ENCODE measurements at places on chromosomes 11 and 22.
A peak's percentile ranks its signal among the peaks of the same experiment; 100 is the strongest.

DNA sequence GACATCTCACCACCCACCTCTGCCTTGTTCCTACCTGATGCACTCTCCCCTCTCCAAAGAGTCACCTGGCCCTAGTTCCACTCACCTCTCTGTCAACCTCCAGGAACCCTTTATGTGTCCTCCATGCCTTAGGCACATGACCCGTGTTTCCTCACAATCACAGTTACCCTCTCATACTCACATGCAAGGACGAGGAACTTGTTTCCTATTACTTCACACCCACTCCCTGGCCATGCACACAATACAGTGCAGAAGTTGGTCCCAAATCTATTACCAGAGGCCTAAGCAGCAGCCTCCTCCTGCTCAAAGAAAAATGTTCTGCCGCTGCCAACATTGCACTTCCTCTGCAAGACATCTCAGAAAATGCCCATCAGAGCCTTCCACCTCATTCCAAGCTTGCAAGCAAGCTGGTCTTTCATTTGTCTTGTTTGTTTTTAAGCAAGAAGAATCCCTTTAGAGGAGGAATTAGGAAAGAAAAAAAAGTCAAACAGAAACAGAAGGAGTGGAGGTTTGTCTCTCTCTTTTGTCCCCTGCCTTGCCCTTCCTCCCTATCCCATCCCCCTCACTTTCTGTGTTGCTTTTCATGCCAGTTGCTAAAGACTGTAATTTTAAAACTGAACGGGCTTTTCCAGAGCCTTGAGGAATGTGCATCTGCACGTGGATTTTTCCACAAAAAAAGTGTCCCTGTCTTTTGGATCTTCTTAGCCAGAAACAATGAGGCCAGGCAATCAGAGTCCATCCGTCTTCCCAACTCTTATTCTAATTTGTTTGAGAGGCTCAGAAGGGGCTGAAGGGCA lies 63.4 kb downstream of the KCNJ1 start:
- no peak for DNase-seq

- DNase-seq = peak; percentile 91
Measured at GRCh38 chr11:111765984-111766833, at the start of gene PPP2R1B. Gene PPP2R1B (minus strand): TSS chr11:111766389. CDS start chr11:111766361, 28 bp downstream.

GRCh38 chr11:61329871-61330270 lies 3.0 kb downstream of the DDB1 start:
- no peak for DNase-seq

- DNase-seq = no peak
Measured at GRCh38 chr22:20095521-20095920, 15.5 kb downstream of the DGCR8 start.

- DNase-seq = no peak
Measured at GRCh38 chr11:108495326-108495725, 2.9 kb downstream of the POGLUT3 start.
